NCI-H1436 (cell line): ENCODE measurements at places on chromosomes 11 and 22.

DNA sequence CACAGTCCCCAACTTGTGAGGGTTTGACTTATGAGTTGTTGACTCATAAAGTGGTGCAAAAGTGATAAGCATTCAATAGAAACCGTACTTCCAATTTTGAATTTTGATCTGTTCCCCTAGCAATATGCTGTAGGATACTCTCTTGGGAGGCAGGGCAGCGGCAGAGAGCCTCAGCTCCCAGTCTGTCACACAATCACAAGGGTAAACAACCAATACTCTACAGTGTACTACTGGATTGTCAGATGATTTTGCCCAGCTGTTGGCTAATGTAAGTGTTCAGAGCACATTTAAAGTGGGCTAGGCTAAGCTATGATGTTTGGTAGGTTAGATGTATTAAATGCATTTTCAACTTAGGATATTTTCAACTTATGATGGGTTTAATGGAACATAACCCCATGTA lies 13.7 kb upstream of the NXPE2 start:
- DNase-seq = no peak

- no peak for DNase-seq
These were observed 637 bp upstream of the ZBTB16 start for GRCh38 chr11:114058871-114059277.

- DNase-seq = no peak
These were observed 194.1 kb upstream of the CCDC90B start for GRCh38 chr11:83480251-83480650.

DNA sequence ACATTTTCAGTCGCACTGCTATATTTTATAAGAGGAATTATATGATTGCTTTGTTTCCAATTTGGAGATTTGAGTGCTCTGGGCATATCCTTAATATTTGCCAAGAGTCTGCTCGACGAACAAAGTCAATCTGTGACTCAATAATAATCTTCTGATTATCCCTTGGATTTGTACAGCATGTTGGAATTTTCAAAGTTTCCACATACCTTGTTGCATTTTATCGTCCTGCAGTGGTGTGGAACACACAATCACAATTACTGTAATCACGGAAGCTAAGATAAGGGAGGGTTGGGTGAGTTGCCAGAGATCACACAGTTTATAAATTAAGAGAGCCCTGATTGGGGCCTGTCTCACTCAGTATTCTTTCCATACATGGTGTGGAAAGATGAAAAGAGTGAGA lies 189.3 kb downstream of the GUCY1A2 start:
- DNase-seq = no peak

- DNase-seq = no peak
These were observed 150.2 kb upstream of the POU2AF2 start for GRCh38 chr11:111095327-111095726.

GRCh38 chr11:132257871-132258270 lies 887.5 kb downstream of the NTM start:
- DNase-seq = no peak

DNA sequence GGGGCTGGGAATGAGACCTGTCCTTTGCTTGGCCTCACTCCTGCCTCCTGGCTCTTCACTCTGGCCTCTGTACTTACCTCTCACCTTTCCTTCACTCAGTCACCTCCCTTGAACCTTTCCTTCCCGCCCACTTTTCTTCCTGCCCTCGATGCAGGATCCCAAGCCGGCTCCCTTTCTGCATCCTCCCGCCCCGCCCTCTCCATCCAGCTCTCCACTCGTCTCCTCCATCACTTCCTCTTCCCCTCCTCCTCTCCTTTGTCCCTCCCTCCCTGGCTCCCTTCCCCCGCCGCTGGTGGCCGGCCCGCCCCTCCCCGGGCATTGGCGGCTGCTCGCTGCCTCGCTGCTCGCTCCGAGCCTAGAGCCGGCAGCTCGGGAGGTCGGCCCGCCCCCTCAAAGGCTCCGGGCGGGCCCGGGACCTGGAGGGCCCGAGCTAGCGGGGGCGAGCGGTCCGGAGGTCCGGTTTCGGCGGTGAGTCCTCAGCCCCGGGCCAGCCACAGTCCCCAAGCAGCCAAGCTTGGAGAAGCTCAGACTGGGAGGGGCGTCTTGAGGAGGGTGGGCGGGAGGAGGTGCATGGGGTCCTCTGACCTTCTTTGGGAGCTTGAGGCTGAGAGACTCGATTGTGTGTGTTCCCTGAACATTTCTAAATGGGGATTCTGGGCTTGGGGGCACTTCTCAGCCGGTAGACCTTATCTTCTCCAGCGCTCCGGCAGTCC lies 13.8 kb downstream of the PHLDB1 start:
- DNase-seq = peak; percentile 79

- no peak for DNase-seq
These were observed 10.9 kb upstream of the FCHSD2 start for GRCh38 chr11:73152861-73153483.

DNA sequence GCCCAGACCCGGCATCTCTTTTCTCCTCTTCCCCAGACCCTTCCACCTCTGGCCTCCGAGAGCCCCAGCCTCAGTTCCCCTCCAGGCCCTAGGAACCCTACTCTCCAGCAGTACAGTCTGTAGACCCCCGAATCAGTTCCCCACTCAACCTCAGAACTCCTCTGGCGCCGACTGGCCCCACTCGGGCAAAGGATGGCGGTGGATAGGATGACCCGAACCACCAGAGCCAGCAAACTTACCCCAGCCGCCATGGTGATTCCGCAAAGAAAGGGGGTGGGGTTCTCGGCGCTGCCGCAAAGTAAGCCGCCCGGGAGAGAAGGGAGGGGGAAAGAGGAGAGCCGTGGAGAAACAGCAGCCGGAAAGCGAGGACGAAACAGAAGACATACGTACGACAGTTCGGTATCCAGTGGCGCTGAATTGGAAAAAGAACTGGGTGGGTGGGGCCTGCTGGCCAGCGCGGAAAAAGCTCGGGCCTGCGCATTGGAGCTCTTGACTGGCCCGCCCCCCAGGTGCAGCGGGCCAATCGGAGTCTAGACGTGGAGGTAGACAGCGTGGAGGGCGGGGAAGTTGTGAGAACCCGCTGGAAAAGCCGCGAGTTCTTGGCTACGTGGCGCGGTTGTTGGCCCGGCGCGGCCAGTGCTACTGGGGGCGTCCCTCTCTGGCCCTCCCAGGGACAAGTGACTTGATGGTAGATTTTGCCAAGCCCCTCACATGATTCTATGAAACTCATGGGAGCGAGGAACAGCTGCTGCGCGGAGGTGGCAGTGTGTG lies at the start of gene EEF1G:
EEF1G (minus strand) TSS at position 300 of the 771 bp plus-strand sequence; CDS start at position 251, 49 bp downstream.
- peak; percentile 99 for DNase-seq

GRCh38 chr22:20566420-20567260 lies 59.2 kb downstream of the MED15 start:
- DNase-seq = no peak

DNA sequence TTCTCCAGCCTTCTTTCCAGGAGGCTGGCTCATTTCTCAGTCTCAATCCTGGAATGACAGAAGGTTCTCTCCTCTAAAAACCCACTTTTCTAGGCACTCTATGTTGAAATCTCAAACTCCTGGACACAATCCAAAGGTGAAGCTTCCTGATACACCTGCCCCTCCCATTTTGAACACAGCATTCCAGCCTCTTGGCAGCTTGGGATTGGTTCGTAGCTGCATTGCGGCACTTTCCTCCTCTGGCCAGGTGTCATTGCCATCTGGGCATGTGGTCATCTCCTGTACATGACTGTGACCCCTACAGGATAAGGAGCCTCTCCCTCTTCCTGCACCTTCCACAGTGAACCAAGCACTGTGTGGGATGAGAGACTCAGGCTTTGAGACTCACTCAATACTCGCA lies 230.2 kb upstream of the B3GAT1 start:
- no peak for DNase-seq

GRCh38 chr11:22713336-22713735 lies 46.9 kb downstream of the GAS2 start:
- no peak for DNase-seq

GRCh38 chr11:1598816-1599215 lies 722 bp upstream of the KRTAP5-2 start:
- DNase-seq = no peak

DNA sequence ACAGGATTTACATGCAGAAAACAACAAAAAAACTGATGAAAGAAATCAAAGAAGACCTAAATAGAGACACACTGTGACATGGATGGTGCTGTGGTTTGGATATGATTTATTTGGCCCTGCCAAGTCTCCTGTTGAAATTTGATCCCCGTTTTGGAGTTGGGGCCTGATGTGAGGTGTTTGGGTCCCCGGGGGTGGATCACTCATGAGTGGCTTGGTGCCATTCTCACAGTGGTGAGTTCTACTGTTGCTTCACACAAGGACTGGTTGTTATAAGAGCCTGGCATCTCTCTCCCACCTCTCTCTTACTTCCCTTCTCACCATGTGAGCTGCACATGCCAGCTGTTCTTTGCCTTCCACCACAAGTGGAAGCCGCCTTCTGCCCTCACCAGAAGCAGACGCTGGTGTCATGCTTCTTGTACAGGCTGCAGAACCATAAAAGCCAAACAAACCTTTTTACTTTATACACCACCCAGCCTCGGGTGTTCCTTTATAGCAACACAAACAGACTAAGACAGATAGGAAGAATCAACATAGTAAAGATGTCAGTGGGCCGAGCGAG lies 7.8 kb upstream of the RTL6 start:
- DNase-seq = no peak

GRCh38 chr11:129696309-129696989 lies 119.2 kb upstream of the TMEM45B start:
- no peak for DNase-seq

- DNase-seq = no peak
These were observed 44.3 kb upstream of the JAM3 start for GRCh38 chr11:134024420-134025081.

DNA sequence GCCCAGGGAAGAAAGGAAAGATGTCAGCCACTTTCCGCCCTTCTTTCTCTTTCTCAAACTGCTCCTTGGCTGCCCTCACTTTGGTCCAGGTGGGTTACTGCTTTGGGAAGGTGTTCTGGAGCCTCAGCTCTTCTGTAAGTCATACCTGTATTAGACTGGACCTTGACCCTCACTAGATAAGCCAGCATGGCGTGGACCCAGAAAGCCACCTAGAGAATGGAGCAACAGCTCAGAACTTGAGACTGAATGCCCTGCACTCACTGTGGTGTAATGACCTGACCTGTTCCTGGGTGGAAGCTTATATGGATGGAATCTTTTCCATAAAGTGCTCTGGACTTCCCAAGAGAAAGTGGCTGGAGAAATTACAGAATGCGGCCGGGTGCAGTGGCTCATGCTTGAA lies 15.6 kb downstream of the ACP2 start:
- no peak for DNase-seq

- no peak for DNase-seq
These were observed 18.7 kb upstream of the TMPRSS5 start for GRCh38 chr11:113724778-113725177.

GRCh38 chr11:133726542-133726941 lies 118.8 kb downstream of the SPATA19 start:
- DNase-seq = no peak

GRCh38 chr22:33539902-33540751 lies 380.1 kb downstream of the LARGE1 start:
- DNase-seq = no peak

DNA sequence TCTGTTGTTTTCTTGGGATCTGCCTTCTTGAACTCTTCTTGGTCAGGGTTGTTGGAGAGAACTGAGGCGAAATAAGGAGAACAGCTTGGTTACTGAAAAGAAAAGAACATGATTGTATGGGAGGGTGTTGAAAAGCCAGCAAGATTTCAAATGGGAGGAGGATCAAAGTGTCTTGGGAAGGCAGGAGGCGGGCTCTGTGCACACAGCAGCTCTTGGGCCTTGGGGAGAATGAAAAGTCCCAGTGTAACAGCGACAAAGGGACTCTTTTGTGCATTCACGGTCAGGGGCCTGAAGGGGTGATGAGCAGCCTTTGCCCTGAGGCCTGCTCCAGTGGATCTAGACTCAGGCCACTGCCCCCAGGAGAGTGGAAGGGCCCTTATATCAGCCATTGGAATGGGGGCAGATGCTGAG lies 135.4 kb downstream of the ADAMTS15 start:
- DNase-seq = no peak

GRCh38 chr11:104073950-104074705 lies 37.7 kb downstream of the DDI1 start:
- DNase-seq = no peak

DNA sequence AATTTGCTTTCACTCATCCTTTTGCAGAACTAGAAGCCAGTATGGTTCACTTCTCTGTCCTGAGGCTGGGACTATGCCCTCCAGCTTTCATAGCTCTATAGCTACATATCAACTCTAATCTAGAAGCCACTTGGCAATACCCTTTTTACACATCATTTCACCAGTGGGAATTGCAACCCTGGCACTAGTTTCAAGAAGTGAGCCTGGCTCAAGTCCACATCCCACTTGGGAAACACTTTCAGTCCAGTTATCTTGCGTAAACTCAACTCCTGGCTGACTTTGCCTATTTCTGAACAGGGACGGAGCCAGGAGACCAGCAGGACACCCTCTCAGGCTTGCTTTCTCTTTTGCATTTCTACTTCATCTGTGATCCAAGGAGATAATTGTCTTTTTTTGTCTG lies 19.9 kb upstream of the FAT3 start:
- DNase-seq = no peak

DNA sequence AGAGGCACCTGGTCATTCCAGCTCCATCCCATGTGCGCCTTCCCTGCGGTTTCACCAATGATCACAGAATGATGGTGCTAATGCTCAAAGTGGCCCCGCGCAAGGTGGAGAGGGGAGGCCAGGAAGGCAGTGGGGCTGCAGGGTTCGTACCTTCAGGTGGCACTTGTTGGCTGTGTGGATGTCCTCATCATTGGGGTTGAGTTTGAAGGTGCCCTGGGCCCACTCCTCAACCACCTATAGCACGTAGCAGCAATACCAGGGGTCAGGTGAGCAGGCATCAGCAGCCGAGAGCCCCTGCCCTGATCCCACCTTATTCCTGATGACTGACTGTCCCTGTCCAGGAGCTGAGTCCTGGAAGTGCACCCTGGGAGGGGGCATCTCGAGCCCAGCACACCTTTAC lies 20.6 kb upstream of the DRICH1 start:
- no peak for DNase-seq

DNA sequence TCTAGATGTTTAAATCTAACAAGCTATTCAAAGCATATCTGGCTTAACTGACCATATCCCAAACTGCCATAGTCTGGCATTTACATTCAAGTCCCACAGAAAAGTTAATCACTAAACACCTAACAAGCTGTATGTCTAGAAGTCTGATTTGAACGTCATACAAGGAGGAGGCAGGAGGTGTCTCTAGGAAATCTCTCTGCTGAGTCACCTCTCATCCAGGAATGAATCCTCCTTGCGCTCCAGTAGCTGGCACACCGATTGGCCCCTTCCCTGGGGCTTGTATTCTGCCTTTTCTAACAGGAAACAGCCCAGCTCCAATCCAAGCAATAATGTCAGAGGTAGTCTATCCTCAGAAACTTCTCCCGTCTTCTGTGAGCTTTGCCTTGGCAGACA lies 31.8 kb downstream of the FEZ1 start:
- no peak for DNase-seq
